CD4-positive, alpha-beta T cell treated with Interleukin-6 for 4 hours (primary cell): ENCODE measurements at places on chromosomes 2 and 18.

- no peak for DNase-seq
Measured at GRCh38 chr2:196592911-196593881, 46.3 kb upstream of the CCDC150 start.

DNA sequence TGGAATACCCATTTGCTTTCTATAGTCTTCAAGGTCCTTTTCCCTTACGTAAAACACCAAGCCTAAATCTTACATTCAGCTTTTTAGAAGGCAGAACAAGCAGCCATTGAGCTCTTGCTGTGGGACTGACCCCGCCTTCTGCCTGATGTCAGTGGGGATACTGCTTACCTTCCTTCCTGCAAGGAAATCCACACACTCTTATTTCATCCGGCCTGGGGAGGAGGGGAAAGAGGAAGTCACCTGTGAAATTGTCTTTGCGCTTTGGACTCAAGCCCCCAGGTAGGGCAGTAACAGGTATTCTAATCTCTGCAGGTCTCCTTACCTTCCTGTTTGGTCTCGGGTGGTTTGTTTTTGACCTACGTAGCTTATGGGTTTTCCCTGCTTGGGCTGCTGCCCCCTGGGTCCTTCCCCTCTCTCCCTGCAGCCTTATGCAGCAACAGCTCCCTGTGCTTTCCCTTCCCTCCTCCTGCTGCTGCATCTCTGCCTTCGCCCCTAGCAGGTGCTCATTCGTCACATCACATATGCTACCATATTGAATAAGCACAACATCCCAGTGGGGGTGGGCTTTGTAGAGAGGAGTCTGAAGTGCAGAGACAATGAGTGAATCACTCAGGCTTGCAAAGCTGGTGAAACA lies 402.5 kb upstream of the TRIB2 start:
- DNase-seq = no peak

DNA sequence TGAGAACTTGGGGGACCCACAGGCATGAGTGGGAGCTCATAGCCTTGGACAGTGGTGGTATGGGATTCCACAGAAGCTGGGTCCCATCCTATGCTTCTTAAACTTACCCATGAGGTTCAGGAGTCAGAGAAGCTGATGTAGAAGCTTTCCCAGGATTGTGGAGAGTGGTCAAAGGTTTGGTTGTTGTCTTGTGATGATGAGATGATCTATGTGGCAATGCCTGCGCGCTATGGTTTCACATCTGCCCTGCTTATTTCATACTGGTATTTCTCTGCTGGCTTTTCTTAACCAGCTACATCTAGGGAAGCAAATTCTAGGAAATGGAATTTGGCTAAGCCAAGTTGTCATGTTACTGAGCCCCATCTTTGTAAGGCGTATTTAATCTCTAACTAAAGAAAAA lies 168.6 kb downstream of the ZNF407 start:
- DNase-seq = no peak

- DNase-seq = no peak
Measured at GRCh38 chr2:109373791-109374547, 239.8 kb downstream of the SEPTIN10 start.

DNA sequence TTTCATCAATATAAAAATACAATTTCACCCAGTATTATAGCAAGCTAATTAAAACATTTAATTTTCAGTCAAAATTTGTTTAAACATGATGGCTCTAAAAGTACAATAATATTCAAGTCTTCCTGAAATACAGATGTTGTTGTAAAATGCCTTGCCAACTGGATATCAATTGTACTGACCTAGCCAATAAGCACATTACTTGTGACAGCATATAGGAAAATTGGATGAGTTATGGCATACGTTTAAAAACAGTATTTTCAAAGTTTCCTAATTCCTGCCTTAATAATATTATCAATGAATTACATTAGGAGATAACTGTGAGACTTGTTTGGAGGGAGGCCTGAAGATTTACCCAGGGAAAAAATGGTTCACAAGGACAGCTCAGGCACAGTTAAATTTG lies 336.9 kb upstream of the CDH20 start:
- DNase-seq = no peak

DNA sequence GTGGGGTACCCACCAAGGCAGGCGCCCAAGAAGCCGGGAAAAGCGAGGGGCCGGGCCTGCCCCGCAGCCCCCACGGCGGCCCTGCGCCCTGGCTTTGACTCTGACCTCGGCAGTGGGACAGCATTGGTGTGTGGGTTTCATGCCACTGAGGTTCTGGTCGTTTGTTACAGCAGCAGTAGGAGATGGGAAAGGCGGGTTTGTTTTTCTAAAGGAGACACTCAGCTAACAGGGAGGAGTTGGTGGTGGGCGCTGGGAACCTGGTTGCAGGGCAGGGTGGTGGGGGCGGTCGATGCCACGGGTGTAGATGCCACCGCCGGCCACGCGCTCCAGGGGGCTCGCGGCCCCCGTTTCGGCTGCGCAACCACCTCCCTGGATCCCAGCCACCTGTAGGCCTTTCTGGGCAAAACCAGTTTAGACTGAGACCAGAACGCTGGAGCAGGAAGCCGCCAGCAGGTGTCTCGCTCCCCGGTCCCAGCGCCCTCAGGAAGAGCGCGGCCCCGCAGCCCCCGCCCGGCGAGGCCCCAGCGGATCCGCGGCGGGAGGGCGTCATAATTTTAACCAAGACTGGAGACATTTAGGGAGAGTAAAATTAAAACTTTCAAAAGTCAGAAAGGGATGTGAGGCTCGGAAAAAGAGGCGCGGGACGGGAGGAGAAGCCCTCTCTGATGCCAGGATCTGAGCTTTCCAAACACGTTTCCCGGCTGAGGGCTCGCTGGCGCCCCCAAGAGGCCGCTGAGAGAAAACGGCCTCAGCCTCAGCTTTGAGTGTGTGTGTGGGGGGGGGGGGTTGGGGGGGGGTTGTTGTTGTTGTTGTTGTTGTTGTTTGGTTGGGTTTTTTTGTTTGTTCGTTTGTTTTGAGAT lies 17.4 kb downstream of the CIDEA start:
- DNase-seq = peak; percentile 43

GRCh38 chr2:128202791-128203190 lies 111.8 kb downstream of the UGGT1 start:
- DNase-seq = no peak

GRCh38 chr2:217953011-217953481 lies 49.7 kb downstream of the TNS1 start:
- DNase-seq = no peak

GRCh38 chr2:47767880-47768609 lies 14.9 kb upstream of the MSH6 start:
- peak; percentile 74 for DNase-seq

- no peak for DNase-seq
Measured at GRCh38 chr2:42786561-42787345, 5.6 kb downstream of the HAAO start.

DNA sequence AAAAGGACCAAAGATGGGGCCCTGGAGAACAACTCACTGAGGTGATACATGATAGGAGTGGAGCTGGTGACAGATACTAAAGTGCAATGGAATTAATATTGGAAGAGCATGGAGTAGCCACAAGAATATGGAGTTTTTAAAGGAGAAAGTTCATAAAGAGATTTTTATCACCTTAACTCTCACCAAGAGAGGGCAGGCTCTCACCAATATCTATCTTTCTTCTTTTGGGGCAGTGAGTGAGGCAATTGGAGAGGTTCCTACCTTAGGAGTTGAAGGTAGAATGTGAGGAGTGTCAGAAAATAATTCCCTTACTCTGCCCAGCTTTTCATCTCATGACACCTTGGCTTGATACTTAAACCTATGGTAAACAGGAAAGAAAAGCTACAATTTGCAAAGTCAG lies 233.7 kb upstream of the CWC22 start:
- no peak for DNase-seq

DNA sequence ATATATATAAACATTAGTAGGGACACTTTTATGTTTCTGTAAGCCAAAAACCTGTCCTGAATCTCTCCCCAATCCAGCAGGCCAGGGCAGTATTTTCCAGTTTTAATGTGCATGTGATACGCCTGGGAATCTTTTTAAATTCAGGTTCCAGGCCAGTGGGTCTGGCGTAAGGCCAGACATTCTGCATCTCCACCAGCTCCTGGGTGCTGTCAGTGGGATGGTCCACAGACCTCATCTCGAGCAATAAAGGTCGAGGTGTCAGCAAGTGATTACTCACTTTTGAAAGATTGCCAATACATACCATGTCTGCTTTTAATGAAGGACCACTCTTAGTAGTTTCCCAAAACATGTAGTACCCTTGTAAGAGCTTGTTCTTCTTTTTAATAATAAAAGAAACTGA lies 189.9 kb upstream of the SH3BP4 start:
- no peak for DNase-seq

- DNase-seq = no peak
Measured at GRCh38 chr2:107008843-107009242, 122.9 kb upstream of the ST6GAL2 start.

GRCh38 chr2:138699421-138699820 lies 80.8 kb downstream of the NXPH2 start:
- DNase-seq = no peak

GRCh38 chr2:233993461-233993860 lies 57.0 kb upstream of the SPP2 start:
- DNase-seq = no peak

- no peak for DNase-seq
Measured at GRCh38 chr18:23614891-23615290, 28.6 kb upstream of the NPC1 start.
